SHP77 treated with DMSO at 0.1 percent for 48 hours (cell line): ENCODE measurements at places on chromosomes 4 and X.
A peak's percentile ranks its signal among the peaks of the same experiment; 100 is the strongest.

DNA sequence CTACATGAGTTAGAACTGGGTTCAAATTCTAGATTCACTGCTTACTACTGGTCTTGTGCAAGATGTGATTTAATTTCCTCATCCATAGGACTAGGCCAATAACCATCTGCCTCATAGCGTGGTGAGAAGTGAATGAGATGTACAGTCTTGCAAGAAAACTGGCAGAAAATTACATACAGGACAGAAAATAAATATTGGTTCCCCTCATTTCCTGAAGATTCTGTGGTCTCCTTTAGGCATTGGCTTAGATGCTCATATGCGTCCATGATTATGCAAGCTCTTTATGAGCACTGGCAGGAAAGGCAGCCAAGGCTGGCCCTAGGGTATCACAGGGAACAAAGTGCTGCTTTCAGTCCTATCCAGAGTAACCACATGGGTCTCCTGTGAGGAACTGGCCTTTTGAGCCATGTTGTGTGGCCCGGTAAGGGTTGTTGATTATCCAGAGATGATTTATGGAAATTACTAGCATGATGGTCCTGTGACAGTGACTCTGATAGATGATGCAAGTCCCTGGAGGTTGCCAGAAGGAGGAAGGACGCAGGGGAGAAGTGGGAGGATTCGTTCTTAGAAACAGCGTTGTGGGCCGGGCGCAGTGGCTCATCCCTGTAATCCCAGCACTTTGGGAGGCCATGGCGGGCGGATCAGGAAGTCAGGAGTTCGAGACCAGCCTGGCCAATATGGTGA, 9.9 kb upstream of the MOB1B start:
- DNase-seq, result no peak

GRCh38 chr4:8710416-8710815, 117.9 kb downstream of the CPZ start:
- no peak for DNase-seq

DNA sequence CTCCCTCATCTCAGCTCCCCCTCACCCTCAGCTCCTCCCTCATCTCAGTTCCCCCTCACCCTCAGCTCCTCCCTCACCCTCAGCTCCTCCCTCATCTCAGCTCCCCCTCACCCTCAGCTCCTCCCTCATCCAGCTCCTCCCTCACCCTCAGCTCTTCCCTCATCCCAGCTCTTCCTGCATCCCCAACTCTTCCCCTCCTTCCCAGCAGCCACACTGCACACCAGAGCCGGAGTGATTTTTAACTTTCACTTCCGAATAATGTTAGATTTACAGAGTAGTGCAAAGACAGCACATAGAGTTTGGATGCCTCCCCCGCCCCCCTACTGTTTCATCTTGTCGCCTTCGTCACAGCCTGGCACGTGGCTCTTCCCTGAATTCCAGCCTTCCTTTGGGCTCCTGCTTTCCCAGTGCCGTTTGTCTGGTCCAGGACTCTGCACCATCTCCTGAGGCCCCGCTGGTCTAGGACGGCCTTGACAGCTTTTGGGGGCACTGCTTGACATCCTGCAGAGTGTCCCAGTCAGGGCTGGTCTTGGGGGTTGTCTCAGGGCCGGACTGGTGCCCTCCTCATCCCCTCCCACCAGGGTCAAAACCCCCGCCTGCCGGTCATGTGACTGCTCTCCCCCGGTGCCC, 110.2 kb downstream of the FAM53A start:
- DNase-seq, result no peak

GRCh38 chr4:74893171-74893570, 39.7 kb upstream of the PARM1 start:
- DNase-seq, result no peak

DNA sequence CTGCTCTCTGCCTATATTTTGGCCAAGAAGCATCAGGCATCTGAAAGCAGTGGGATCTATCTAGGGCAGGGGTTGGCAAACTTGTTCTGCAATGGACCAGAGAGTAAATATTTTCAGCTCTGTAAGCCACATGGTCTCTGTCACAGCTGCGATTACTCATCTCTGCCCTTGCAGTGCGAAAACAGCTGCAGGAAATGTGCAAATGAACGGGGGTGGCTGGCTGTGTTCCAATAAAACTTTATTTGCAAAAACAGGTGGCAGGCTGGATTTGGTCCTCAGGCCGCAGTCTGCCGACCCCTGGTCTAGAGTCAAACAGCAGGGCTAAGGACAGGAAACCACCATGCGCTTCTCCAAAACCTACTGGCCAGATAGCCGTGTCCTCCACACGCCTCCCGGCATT, 48.6 kb downstream of the ACOX3 start:
- DNase-seq, result peak; percentile 2

DNA sequence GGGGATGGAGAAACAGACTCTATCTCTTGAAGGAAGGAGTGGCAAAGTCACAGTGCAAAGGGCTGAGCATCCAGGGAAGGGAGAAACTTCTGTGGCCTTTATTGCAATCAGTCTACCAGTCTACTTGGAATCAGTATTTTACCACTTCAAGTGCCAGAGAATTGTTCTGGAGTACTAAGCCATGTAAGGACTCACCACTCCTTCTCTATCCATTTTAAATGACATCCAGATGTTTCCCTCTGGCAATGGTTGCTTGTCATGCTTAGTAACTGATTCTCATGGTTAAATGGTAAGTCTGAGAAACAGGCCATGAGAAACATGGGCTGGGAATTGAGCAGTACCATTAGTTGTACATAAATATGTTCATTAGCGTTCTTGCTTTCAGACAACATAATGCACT, 21.1 kb upstream of the SMIM10 start:
- no peak for DNase-seq

GRCh38 chr4:147723326-147723725, 8.6 kb upstream of the ARHGAP10 start:
- DNase-seq, result no peak

- DNase-seq, result no peak
Measured at GRCh38 chr4:83266689-83267088, 17.9 kb downstream of the COQ2 start.

DNA sequence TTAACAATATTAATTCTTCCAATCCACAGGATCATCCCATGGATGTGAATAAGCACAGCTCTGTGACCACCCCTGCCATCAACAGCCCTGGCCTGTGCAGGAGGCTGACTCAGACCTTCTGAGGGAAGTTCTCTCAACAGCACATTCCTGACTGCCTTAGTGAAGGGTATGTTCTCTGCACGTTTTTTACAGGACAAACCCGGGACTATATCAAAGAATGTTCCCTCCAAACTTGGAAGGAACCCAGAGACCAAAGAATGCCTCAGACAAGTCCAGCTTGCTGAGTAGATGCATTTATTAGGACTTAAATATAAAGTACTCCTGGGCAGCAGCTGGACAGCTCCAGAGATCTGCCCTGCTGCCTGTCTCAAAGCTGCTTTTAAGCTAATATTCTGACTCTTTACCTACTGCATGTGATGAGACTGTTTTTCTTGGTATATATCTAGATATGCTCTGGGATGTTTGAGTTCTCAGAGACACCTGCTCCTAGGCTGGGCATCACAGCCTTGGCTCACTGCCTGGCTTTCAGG, 1127.8 kb upstream of the PRKX start:
- DNase-seq, result no peak

DNA sequence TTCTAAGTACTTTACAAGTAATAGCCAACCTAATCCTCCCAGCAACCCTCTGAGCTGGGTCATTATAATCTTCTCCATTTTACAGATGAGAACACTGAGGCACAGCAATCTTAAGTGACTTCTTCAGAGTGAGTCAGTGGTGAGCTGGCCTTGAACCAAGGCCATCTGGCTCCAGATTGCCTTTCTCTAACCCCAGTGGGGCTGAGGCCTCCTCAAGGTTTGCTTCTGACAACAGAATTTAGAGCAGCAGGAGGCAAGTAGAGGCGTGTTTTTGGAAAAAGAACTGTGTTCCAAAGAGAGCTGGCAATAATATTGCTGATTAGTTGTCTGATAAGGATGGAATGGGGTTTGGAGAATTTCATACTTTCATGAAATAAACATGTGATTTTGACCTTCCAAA, 41.2 kb downstream of the PIR start:
- DNase-seq, result no peak

- DNase-seq, result no peak
Measured at GRCh38 chr4:118757761-118758251, 72.6 kb downstream of the METTL14 start.

DNA sequence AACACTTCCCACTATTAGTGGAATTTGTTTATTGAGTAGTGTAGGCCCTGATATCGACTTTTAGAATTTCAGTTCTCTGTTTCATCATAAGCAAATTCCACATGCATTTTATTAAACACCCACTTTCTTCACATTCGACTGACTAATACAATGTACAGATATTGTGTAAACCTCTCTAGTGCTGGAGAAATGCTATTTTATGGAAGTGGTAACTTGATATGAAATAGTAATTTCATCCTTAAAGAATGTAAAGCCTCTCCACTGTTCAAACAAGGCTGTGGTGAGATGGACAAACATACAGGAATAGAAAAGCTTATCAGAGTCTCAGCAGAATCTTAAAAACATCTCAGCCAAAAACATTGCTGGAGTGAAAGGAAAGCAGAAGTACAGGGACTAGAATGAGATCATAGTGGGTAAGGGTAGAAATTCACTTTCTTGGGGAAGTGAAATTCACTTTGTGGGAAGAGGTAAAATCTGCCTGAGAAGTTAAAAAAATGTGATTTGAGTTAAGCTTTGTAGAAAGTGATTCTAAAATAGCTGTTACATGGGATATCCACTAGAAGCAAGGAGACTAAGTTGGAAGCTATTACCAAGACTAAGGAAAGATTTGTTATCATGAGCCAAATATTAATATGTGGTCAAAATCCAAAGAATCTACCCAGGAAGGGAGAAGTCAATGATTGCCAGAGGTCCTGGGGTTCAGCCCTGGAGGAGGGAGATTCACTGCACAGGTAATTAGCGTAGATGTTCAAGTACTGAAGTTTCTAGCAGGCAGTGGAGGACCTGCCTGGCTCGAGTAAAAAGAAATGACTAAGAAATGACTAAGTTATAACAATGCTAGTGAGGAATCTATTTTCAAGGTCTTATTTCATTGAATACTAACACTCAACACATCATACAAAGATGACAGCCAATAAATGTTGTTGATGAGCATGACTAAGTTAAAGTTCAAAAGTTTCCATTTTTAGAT, 398.3 kb upstream of the FAM47C start:
- no peak for DNase-seq

GRCh38 chr4:182716192-182716591, 201.0 kb downstream of the DCTD start:
- no peak for DNase-seq

DNA sequence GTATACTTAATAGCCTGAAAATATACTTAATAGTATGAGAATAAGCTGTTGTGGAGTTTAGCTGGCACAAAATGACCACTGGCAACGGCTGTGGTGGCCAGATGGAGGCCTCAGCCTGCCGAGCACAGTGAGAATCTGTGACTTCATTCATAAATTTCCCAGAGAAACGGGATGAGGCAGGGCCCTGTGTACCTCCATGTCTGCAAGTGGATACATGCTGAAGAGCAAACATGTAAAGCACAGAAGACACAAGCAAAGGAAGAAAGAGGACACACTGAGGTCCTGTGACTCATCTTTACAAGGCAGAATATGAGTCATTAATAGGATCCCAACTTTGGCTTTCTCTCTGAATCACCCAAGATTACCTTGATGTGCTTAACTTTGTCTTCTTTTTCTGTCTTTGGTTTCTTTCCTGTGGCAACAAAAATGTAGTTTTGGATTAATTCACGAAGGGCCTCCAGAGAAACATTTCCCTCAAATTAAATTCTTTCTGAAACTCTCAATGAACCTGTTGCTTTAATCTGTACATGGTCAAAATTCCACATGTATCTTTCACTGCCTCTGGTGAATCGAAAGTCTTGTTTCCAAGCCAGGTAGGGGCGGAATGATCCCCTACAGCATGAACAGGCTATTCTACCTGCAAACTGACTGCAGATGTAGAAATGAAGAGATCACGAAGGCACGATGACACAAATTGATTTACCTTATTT, 56.4 kb downstream of the IRF2 start:
- DNase-seq, result no peak

DNA sequence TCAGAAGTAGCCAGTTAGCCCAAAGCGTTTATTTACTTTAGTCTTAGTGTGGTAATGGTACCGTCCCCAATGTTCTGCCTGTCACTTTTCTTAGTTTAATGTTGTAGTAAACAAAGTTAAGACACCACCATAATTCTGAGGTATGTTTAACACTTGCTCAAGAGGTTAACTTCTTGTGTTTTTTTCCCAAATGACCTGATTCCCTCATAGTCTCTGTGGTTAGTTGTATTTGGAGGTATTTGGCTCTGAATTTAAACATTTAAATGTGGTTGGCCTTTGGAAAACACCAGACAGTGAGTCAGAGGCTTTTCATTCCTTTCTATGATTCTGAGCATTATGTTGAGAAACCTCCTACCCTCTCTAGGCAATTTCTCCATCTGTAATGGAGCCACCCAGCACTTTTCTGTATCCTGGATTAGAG, 47.9 kb downstream of the CXCL1 start:
- no peak for DNase-seq

GRCh38 chr4:13905543-13905942, 278.0 kb upstream of the BOD1L1 start:
- no peak for DNase-seq

- DNase-seq, result no peak
Measured at GRCh38 chrX:30039768-30040167, 175.6 kb upstream of the MAGEB2 start.

GRCh38 chr4:128386761-128387599, 99.4 kb upstream of the PGRMC2 start:
- no peak for DNase-seq

DNA sequence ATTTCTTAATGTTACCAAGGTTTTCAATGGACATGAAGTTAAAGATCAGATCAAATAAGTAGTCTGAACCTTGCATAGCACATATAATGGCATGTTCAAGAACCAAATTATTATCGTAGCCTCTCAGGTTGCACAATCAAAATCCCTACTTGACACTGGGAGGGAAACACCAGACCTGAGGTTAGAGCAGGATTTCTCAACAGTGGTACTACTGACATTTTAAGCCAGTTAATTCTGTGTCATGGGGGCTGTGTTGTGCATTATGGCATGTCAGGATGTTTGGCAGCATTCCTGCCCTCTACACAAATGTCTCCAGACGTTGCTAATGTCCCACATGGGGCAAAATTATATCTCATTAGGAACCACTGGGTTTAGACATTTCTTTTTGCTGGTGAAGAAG, 20.8 kb downstream of the RLIM start:
- no peak for DNase-seq

DNA sequence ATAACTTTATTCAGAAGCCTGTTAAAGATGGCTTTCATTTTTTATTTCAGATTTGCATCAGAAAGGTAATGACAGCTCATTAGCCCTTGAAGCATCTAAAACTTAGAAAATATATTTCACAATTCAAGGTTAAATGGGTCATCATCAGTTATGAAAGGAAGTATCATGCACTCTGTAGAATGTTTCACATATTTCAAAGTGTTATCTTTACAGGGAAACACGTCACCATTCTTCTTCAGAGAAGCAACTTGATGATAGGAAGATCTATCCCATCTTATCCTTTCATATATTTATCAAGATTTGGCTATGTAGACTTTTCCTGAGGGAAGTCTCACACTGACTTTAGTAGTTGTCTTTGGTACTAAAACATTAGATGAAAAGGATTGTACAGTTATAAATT, 277.8 kb downstream of the TENM3 start:
- no peak for DNase-seq
